ENCODE measurements at places on chromosomes 12 and 14.

- DNase-seq: no peak
Observed at GRCh38 chr12:59322473-59322872, 273.4 kb upstream of the SLC16A7 start.

GRCh38 chr12:6618483-6619225 lies 11.5 kb upstream of the CHD4 start:
- DNase-seq: no peak

DNA sequence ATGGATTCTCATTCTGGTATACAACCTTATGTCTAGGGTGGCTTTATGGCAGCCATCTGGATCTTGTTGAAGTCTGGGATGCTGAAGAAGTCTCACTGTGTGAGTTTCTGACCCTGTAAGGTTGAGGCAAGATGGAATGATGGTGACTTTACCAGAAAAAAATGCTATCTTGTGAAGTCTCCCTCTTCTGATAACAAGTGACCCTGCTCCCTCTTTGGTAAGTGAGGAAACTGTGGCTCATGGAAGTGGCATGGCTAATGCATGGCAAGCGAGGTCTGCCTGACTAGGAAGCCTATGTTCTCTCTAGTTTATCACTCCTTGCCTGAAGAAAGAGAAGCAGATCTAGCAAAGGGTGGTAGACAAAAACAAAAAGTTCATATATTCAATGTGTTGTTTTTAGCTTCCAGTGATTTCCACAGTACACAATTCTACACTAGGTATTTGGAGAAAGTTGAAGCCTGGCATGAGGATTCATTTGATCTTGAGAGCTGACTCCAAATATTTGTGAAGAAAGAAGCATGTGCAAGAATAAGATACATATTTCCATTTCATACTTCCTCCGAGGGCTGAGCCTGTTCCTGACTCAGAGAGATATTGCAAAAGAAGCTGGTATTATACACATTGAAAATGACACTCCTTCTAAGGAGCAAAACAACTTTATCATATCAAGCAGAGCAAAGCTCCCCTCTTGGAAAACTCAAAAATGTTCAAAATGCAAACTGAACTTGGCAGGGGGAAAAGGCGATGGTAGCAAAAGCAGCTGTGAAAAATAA lies 63.6 kb downstream of the HELB start:
- DNase-seq: no peak

GRCh38 chr12:129911428-129912049 lies 7.7 kb upstream of the TMEM132D start:
- peak; percentile 48 for DNase-seq

GRCh38 chr12:120048263-120048662 lies 59.2 kb downstream of the BICDL1 start:
- DNase-seq: no peak

- DNase-seq: peak; percentile 30
Observed at GRCh38 chr14:92105893-92106142, 564 bp downstream of the ATXN3 start.

- no peak for DNase-seq
Observed at GRCh38 chr14:61551384-61551783, 143.9 kb upstream of the HIF1A start.

- DNase-seq: no peak
Observed at GRCh38 chr12:22935501-22935900, 310.5 kb downstream of the ETNK1 start.

DNA sequence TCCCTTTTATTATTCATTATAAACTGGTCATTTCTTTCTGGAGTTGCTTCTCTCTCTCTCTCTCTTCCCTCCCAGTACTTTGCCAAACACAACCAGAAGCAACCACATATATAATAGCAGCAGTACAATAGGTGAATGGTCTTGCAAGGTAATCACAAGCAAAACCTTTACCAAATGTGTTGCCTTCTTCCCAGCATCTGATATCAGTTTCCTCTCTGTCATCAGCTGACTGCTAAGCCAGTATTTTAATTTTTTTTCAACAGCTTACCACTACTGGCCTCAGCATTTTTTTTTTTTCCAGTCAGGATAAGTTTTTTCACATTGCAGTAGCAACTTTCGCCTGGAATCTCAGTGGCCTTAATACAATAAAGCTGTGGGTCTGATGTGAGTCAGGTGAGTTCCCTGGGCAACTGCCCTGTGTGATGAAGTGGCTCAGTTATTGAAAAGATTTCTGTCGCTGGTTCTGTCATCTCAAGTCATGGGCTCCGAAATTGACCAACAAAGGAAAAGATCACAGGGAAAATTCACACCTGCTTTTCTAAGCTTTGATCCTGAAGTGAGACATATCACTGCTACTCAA lies 282.5 kb upstream of the AMIGO2 start:
- DNase-seq: no peak

DNA sequence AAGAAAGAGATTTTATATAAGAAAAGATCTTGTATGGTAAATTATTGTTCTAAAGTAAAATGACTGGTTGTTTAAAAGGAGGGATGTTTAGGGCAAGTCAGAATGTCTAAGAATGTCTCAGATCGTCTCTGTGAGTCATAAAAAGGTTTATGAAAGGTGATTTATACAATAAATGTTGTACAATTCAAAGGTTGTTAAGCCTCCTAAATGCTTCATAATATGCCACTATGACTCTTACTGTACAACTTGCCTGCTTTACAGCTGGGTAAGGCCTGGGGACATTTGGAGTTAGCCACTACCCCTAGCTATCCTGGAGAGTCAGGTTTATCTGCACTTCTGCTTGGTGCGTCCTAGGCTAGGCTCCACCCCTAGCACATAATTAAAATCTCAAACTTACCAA lies 927.4 kb downstream of the FSCB start:
- DNase-seq: no peak

GRCh38 chr12:132144810-132145168 lies 532 bp downstream of the NOC4L start:
- DNase-seq: no peak

GRCh38 chr12:6423267-6424007 lies 21.3 kb upstream of the CD27 start:
- DNase-seq: peak; percentile 76

DNA sequence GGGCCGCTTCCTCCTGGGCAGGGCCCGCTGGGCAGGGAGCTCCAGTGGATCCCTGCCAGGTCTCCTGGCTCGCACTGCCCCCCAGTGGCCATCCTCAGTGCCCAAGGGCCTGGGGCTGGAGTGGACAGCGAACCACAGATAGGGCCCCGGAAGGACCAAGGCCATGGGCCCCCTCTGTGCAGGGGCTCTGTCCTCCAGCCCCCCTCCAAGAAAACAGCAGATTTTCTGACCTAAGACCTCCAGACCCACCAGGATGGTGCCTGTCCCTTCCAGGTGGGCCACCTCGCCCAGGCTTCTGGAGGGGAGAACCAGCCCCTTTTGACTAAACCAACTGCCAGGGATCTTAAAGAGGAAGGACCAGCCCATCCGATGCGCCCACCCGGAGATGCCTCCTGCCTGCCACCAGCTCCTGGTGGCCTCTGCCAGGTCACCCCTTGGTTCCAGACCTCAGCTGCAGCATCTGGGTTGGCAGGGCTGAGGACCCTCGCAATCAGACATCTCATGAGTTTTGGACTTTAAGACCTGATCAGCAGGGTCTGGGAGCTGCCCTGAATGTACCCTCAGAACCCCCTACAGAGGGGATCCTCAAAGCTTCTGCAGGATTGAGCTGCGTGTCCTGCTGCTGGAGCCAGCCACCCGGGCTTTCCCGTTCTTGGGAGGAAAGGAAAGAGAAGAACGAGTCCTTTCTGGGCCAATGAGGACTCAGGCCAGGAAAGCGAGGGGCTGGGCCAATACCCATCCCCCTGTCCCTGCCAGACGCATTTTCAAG lies 325.8 kb upstream of the DIO3 start:
- DNase-seq: peak; percentile 64

- no peak for DNase-seq
Observed at GRCh38 chr12:65860600-65860999, 36.3 kb downstream of the HMGA2 start.

DNA sequence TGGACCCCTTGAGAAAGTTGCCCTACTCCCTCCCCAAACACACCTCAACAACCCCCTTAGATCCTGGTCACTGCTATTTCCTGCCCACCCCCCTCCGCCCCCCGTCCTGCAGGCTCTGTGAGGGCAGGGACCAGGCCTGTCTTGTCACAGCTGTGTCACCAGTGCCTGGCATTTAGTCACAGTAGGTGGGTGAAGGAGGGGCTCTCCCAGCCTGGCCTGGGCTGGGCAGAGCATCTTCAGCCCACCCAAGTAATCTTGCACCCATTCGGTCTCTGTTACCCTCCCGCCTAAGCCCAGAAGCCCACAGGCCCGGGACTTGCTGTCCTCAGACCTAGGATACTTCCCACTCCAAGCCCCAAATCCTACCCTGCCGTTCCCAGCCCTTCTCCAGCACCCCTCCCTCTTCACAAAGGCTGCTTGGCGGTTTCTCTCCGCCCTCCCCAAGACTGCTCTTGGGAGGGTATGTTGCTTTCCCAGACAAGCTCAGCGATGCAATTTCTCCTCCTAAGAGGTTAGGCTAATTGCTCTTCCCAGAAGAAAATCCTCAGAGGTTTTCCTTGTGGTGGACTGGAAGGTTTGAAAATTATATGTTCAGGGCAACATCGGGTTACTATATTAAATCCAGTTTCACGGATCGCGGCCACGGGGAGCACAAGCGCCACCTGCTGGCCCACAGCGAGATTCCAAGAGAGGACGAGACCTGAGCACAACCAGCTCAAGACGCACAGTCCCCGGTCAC lies 50.8 kb upstream of the ZFP36L1 start:
- peak; percentile 64 for DNase-seq

DNA sequence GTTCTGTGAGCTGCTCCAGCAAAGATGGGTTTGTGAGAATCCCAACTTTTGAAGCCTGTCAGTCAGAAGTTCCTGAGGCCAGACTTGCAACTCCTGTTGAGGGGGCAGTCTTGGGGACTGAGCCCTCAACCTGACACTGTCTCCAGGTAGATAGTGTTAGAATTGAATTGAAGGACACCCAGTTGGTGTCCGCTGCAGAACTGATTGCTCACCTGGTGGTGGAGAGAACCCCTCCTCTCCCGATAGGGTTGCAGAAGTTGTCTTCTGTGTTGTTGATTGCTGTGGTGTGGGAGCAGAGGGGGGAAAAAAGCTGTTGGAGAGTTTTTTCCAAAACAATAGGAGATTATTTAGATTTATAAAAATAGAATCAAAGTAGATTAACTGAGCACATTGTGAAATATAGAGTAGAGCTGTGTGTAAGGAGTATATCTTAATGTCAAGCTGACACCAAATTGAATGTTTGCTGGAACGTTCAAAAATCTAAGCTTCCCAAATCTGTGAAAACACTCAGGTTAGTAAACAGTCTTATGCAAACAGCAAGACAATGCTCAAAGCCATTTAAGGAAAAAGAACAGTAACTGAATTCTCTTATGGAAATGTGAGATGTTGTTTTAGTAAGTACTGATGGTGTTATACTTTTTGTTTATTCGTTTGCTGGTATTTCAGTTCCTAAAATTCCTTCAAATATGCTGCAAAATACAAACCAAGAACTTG lies 18.6 kb downstream of the HIF1A start:
- DNase-seq: no peak

DNA sequence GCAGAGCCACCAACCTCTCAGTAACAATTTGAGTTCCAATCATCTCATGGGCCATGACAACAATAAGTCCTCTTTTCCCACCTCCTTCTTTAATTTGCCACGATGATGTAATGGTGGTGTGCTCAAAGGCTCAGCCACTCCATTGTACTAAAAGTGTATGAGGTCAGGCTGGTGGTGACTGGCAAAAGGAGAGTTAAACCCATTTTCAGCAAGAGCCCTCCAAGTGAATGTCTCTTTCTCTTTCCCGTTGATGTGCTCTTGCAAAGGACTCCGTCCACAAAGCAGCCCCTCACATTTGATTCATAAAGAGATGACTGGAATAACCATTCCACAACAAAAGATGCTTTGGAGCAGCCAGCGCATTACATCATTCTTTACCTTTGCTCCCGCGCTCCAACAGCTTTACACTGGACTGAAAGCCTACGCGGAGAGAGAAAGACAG lies 41.6 kb downstream of the DUSP16 start:
- DNase-seq: no peak

- DNase-seq: peak; percentile 62
Observed at GRCh38 chr14:68884031-68885030, 91.5 kb upstream of the ZFP36L1 start.

- DNase-seq: peak; percentile 70
Observed at GRCh38 chr14:104181761-104182530, 43.6 kb downstream of the KIF26A start.

- DNase-seq: no peak
Observed at GRCh38 chr12:67449591-67450052, 180.5 kb downstream of the CAND1 start.

GRCh38 chr12:48160807-48161206 lies 3.5 kb upstream of the ASB8 start:
- DNase-seq: no peak

DNA sequence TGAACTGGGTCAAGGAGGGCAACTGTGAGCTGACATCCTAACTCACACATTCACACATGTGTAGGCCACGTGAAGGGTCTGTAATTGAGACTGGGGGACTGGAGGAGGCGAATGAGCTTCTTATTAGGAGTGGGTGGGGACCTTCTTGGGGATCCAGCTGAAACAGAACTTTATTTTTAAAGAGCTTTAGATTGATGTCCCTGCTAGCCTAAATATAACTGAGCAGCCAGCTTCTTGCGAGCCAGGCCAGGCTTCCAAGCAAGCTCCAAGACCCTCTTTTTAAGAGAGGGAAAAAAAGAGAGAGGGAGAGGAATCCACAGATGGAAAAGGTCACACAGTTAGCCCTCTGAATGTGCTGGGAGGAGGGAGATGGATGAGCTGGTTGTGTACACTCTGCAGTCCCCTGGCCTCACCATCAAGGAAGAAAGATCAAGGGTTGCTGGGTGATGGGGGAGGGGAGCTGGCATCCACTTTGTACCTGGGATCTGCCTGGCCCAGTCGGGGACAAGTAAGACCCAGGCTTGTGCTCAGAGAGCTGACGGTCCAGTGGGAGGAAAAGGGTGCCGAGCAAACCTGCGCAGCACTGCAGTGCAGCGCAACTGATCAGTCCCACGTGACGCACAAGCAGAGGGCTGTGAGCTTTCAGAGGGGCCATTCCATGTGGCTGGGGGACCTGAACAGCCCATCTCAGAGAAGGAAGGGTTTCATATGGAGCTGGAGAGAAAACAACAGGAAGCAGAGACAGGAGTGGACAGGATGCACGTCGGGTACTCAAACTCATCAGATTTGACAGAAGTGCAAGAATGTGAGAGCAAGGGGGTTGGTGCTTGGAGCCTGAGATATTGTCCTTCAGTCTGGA lies 154.5 kb downstream of the ZFP36L1 start:
- no peak for DNase-seq

GRCh38 chr12:107650977-107651376 lies 34.6 kb upstream of the PWP1 start:
- DNase-seq: no peak
